ENCODE measurements at places on chromosomes 3 and 15.
A peak's percentile ranks its signal among the peaks of the same experiment; 100 is the strongest.

DNA sequence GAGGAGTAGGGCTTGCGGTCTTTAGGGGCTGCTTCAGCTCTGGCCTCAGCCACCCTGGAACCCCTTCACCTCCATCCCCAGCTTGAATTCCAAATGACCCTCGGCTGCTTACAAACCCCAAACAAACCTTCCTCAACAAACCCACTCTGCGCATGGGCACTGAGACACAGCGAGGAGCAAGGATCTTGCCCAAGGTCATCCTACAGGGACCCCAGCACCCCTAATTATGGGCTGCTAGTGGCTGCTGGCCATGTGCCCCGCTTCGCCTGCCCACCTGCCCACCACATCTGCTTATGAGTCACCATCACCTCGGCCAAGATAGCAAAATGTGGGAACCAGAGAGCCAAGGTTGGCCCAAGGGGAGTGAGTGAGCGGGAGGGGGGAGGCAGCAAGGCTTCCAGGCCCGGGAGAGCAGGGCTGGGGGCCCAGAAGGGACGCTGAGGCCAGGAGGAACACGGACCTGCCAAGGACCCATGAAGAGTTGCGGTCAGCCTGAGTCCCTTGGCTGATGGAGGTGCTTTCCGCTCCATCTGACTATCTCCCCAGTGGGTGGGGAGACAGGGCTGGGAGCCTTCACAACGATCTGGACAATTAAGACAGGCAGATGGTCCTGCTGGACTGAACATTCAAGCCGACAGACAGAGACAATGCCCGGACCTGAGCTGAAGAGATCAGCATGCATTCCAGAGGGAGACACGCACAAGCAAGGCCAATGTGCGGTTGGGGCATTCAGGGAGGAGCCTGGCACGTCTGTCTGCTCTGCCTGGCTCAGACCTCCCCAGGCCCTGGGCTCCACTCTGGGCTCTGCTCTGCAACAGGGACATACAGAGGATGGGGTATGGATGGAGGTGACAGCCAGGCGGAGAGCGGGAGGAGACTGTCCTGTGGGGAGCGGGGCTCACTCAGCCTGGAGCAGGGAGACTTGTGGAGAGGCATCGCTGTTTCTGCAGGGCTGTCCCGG, 10.8 kb upstream of the GRIP2 start:
- DNase-seq = no peak

DNA sequence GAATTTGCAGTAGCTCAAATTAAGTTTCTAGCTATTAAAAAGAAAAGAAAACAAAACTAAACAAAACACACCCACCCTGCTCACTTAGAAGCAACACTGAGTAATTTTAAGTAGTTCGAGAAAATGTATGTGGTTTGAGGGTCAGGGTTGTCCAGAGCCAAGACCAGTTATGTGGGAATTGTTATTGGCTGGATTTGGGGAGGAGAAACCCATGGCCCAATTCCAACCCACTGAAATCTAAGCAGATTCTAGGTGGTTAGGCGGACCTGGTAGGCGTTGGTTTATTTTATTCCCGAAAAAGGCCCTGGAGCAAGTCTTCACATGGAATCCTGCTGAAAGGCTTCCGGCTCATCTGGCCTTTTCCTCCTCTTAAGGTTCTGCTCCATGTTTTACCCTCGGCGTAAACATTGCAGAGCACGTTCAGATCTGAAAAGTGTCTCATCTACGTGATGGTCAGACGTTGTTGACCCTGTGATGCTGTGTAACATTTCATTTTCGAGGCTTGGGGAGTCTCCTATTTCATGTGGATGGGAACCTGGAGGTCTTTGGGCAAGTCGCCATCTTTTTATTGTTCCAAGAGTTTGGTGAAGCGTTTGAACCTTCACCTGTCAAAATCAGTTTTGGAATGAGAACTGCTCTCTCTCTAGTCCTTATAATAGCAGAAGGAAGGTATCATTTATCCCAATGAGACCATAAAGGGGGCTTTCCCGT, 64.0 kb downstream of the FLNB start:
- no peak for DNase-seq

GRCh38 chr3:27360113-27361078, 8.8 kb downstream of the NEK10 start:
- DNase-seq = peak; percentile 7

- peak; percentile 35 for DNase-seq
These were observed at the start of gene DNAH12 for GRCh38 chr3:57544181-57545125. Gene DNAH12 (minus strand): TSS chr3:57544344. CDS start chr3:57542870, 1,474 bp downstream.

DNA sequence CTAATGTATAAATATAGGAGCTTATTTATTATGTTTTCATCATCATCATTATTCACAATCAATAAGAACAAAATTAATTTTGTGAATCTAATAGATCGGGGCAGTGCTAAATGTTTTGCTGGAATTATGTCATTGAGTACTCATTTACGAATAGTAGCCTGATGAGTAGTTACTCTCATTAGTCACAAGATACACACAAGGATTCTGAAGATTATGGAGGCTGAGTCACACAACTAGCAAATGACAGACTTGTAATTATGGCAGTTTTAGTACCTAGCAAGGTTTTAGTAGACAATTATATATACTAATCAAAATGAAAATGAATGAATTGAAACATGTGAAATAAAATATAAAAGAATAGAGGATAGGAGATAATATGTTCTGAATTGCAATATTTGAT, 954.2 kb downstream of the CADM2 start:
- DNase-seq = no peak

- DNase-seq = no peak
These were observed 767.3 kb downstream of the GBE1 start for GRCh38 chr3:80994085-80994665.

DNA sequence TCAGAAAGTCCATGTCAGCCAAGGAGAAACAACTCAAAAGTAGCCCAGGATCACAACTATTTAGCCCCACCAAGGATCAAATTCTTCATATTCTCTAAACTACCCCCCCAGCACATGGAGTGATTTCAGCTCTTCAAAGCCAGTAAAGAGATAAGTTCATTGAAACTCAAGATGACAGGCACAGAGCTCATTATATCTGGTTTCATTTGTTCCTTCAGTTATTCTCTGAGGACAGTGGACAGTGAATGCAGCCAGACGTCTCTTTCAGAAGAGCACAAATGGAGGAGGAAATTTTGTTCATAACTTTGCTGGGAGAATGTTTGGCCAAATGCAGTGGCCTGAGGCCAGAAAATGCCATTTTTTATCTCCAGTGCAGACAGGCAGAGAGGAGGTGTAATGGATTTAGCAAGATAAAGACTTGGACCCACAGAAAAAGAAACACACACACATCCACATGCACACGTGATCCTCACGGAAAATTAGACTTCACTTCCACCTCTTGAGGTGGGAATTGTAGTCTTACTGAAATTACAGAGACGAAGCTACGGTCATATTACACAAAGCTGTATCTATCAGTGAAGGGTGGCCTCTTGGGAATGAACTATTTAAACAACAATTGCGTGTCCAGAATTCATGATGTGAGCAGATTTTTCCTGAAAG, 64.6 kb downstream of the HES1 start:
- DNase-seq = no peak

- no peak for DNase-seq
These were observed 39.0 kb downstream of the WHAMM start for GRCh38 chr15:82848241-82848993.

- DNase-seq = no peak
These were observed 131.2 kb downstream of the MAGI1 start for GRCh38 chr3:65907232-65908130.

- no peak for DNase-seq
These were observed 386.2 kb upstream of the ARHGEF26 start for GRCh38 chr3:153734777-153735551.

GRCh38 chr15:75836959-75837334, 6.3 kb upstream of the UBE2Q2 start:
- no peak for DNase-seq

GRCh38 chr15:100919481-100920405, 586 bp downstream of the LRRK1 start:
- DNase-seq = no peak

GRCh38 chr3:193388361-193388760, 9.8 kb upstream of the ATP13A5 start:
- DNase-seq = no peak

DNA sequence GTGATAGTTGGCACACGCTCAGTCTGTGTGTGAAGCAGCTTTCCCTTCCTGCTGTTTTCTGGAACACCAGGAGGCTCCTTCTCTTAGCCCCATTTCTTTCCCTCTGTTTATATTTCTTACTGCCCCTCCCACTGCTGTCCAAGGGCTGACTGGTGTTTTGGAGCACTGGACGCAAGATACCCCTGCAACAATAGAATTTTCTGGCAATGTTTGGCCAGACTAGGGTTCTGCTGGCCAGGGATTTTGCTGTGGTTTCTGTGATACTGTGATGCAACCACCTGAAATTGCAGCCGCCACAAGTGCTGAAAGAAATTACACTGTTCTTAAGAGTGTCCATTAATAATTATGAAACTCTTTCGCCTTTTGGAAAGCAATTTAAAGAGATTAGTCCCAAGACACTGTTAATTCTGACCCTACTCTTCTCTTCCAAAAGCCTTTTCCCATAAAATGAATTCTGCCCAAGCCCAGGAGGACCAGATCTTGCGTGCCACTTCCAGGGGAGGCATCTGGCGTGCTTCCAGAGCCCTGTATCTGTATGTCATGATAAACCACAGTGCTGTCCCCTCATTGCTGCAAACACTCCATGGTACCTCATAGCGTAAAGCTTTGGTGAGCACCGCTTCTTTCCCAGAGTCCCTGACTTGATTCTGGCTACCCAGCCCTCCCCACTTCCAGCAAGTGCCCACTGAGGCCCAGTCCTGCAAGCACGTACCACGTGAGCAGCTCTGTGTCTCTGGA, 159.4 kb upstream of the CHRM5 start:
- DNase-seq = no peak

- no peak for DNase-seq
These were observed 30.7 kb upstream of the CGNL1 start for GRCh38 chr15:57345584-57345983.

DNA sequence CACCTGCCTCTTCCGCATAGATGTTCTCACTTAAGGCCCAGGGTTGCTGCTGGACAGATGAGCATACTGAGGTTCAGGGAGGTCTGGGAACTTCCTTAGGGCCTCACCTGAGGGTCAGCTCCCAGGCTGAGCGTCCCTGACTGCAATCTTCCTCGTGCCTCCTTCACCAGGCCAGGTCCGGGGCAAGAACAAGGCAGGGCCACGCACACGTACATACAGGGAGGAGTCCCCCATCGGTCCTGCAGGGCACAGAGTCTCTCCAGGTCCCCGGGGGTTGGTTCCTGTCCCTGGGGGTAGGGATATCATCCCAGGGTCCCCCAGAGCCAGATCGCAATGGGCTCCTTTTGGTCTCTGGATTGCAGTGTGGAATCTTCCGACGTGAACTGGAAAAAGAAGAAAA, 130.1 kb downstream of the LRRK1 start:
- no peak for DNase-seq

DNA sequence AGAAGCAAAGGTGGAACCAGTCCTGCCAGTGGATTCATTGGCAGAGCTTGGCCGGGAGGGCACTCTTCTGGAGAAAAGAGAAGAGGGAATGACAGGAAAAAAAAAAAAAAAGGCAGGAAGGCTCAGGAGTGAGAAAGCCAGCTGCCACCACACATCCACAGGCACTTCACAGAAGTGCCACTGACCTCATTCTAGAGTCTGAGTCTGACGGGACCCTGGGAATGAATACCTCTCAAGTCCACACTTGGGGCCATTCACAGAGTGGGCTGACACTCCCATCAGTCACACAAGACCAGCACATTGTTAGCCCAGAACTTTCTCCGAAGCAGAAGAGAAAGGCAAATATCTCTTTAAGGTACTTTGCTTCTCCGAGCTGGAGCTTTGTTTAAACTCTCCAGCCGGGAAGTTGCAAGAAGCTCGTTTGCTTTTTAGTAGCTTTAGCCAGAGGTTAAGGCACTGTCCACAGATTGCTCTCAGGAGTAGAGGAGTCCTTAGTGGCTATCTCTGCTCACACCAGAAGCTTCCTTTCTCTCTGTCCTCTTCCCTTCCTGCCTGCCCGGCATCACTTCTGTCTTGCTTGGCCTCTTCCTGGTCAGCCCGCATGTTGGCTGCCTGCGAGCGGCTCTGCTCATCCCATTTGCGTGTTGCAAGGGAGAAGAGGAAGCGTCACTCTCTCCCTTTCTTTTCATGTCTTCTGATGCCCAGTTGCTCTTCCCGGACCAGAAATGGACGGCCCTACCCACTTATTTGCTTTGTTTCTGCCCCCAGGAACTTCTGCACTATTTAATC, 53.8 kb downstream of the CMTM6 start:
- DNase-seq = no peak

- DNase-seq = no peak
These were observed 252.8 kb upstream of the CNTN6 start for GRCh38 chr3:839981-840380.

DNA sequence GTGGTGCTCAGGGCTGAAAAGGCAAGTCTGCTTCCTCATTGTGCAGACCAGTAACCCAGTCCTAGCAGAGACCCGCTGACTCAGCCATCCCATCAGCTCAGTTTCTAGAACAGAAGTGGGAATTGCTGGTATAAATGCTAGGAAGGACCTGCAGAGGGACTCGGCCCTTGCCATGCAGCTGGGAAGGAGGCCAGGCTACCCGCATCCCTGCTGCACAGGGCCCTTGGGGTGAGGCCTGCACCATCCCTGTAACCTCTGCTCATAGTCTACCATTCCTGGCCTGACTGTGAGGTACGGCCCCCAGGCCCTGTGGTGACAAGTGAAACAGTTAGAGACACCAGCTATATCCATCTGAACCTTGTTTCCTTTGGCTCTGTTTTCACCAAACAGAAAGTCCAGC, 23.5 kb downstream of the RAB6B start:
- no peak for DNase-seq

GRCh38 chr15:56619887-56620286, 113.4 kb downstream of the ZNF280D start:
- DNase-seq = no peak

- DNase-seq = no peak
These were observed 555.8 kb upstream of the ALCAM start for GRCh38 chr3:104810896-104811295.

DNA sequence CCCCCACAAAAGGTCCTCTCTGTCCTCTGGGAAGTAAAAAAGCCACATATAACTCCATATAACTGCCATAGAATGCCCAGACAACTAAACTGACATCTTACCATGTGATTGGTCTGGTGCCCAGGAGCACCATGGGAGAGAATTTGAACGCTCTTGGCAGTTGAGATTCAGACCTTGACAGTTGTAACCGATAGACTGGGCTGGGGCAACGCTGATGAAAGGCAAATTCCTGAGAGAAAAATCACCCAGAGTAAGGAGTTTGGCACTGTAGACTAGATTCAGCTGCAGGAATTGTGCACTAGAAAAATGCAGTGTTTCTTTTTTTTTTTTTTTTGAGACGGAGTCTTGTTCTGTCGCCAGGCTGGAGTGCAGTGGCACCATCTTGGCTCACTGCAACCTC, 240.5 kb downstream of the SOX2 start:
- no peak for DNase-seq

DNA sequence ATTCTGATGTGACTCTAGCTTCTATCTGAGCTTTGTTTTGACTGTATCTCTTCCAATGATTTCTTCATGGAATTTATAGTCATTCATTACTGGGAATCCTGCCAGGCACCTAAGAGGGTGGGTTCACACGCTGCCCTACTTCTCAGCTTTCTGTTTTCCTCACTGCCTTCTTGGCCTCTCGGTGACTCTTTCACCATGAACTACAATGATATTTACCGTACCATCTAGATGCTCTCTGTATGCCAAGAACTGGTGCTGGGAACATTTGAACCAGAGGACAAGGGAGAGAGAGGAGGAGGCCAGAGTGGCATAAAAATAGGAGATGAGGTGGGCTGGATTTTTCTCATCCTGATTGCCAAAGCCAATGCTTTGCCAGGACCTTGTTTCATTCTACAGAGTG, 280.0 kb upstream of the P2RY1 start:
- DNase-seq = no peak

- DNase-seq = no peak
These were observed 101.9 kb downstream of the TNIK start for GRCh38 chr3:171358181-171358880.

All from urinary bladder (tissue), 4 donors.